ENCODE measurements at places on chromosomes 4 and X. TPM values are rescaled to one million over a fixed set of nuclear protein-coding genes. Genes with fewer than 3 reads are reported as not detected.
A peak's percentile ranks its signal among the peaks of the same experiment; 100 is the strongest.

- DNase-seq, result no peak
These were observed 92.5 kb downstream of the PARM1 start for GRCh38 chr4:75025431-75025830.

DNA sequence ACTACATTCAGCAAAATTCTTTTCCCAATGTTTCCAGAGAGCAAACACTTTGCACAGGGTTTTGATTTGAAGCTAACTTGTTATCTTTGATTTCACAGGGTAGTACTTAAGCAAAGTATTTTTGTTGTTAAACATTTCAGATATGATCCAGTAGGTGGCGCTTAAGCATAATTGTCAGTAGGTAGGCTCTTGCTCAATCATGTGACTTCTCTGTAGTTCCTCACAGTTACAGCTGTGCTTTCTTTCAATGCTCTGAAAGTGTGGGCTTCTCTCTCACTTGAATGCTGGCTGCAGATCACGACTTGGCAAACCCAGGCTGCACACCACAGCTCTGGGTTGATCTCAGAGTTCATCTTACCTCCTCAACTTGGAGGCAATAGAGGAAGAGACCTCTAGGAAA lies 1016.5 kb downstream of the SH3BGRL start:
- DNase-seq, result peak; percentile 0

- peak; percentile 43 for DNase-seq
These were observed 114.4 kb downstream of the WDFY3 start for GRCh38 chr4:84852081-84852480.

GRCh38 chr4:142900622-142901021 lies 54.5 kb upstream of the INPP4B start:
- DNase-seq, result no peak

GRCh38 chrX:42920752-42921151 lies 142.8 kb upstream of the PPP1R2C start:
- no peak for DNase-seq

DNA sequence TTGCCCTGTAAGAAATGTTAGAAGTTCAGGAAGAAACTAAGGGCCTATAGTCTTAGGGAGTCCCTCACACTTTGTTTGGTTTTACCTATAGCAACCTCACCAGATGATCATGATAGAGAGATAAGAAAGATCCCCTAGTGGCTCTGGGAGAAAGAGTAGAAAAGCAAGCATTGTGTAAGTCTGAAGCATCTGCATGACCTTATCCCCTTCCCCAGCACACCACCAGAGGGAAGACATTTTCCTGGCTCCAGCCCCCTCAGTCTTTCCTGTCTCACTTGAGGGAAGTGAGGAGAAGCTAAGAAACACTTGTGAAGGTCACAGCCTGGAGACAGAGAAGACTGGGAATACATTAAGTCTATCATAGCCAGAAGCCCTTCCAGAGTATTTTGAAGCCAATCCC lies 154.0 kb downstream of the EVC2 start:
- no peak for DNase-seq

GRCh38 chr4:126965877-126966276 lies 666.9 kb upstream of the INTU start:
- no peak for DNase-seq

DNA sequence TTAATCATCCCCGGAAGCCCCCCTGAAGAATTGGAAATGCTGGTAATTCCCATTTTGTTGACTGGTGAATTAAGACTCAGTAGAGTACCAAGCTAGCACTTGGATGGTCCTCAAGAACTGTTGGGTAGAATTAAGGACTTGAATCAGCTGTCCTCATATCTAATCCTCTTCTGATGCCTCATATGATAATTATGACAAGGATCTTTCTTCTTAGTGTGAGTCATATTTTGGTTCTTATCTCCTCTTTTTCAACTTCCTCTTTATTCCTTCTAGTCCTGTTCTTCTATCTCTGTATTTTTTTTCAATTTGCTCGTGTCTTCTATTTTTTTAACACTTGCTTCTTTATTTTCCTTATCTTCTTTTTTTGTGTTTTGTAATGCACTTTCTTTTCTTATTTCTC lies 206.3 kb upstream of the ANXA3 start:
- DNase-seq, result no peak

- DNase-seq, result peak; percentile 79
These were observed 203.3 kb upstream of the JADE1 start for GRCh38 chr4:128606173-128606572.

DNA sequence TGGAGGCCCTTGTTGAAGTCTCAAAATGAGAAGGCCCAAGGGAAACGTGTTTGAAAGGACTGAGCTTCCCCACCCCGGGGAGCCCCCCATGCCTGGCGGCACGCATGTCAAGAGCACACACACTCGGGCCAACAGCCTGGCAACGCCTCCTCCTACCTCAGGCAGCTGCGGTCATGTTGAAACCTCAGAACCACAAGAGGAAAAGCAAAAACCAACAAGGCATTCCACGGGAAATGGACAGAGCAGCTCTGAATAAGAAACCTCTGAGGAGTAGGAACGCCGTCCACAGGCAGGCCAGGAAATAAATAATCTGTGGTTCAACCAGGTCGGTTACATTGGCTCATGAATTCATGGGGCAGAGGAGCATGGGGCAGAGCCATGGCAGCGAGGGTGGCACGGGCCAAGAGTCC lies 95.7 kb upstream of the AFAP1 start:
- DNase-seq, result peak; percentile 51

Gene PRSS12
- polyA plus RNA-seq, result 71.5 TPM

DNA sequence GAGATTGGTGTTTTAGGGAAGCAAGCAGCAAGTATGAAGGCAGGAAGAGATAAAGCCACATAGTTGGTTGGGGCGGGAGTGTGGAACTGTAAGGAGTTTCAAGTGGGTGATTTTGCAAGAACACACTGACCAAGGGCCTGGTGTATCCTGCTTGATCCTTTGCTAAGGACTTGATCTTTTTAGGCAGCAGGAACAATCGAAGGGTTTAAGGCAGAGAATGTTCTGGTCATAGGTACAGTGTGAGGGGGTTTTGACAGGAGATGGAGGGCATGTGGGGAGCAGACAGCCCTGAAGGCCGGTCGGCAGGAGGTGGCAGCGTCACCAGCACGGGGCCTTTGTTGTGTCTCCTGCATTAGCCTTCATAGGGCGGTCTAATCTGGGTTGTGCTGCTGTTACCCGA lies 54.7 kb downstream of the FAM193A start:
- DNase-seq, result peak; percentile 43

Gene MEPE
- not detected for polyA plus RNA-seq

- DNase-seq, result peak; percentile 25
These were observed 102.1 kb downstream of the ANXA3 start for GRCh38 chr4:78653655-78654054.

Gene AFF2
- polyA plus RNA-seq, result 0.11 TPM

DNA sequence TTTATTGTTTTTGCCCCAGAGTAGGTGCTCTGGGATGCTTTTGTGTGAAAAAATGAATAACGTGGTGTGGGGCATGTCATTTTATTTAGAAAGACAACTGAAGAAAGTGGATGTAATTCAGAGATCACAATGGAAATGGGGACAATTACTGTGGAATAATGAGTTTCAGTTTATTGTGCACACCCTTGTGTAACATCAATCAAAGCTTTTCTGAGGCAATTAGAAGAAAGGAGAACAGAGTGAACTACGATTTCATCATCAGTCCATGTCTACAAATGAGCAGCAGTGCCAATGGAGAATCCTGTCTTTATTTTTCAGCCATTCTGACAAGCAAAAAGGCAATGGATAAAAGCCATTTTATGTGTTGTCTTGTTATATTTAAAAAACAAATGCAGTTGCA lies 339.2 kb downstream of the TMA16 start:
- DNase-seq, result no peak

GRCh38 chr4:71004281-71004851 lies 10.9 kb downstream of the DCK start:
- DNase-seq, result no peak

GRCh38 chr4:170446782-170447181 lies 357.0 kb upstream of the AADAT start:
- no peak for DNase-seq

Gene PABPC1L2A
- not detected for polyA plus RNA-seq

DNA sequence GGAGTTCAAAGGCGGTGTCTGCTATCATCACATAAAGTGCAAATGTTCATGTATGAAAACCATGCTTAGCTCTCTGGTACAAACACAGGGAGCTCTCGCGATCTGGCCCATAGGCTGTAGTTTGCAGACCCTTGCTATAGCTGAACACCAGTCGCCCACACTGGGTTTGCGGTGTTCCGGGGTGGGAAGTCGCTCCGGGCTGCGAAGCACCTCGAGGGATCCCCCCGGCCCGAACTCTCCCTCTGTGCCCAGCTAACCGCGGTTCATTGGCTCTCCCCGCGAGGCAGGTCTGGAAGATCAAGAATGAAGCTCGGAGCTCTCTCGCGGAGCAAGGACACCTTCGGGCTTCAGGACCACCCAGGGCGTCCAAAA lies 341 bp upstream of the PRPS2 start:
- DNase-seq, result no peak

Data from IMR-90 (cell line).